ENCODE measurements at places on chromosomes 16 and 17. TPM values are rescaled to one million over a fixed set of nuclear protein-coding genes. Genes with fewer than 3 reads are reported as not detected.

DNA sequence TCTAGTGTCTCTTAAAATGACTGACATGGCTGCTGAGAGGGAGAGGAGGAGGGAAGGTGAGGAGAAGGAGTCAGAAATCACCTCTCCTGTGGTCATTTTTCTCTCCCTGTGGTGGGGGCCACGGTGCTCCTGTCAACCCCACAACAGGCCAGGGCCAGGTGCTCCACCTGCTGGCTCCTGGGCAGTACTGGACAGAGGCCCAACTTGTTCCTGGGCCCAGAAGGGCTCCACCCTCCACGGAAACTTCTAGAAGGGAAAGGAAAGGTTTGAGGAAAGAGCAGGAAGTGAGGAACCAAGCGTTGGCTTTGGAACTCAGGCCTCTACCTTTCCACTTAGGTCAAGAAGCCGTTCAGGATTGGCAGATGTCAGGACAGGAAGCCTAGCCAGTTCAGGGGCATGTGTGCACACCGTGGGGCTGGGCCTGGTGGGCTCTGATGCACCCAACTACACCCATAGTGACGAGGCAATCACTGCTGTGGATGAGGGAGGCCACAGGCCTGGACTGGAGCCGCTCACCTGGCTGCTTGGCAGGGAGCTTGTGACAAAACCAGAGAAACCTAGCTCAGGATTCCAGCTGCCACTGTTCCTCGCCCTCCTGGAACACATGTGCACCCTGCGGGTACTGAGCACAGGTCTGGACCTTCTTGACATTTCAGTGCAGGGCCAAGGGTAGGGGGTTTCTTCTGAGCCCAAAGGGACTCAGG, 36.1 kb downstream of the WNT3 start:
- no peak for DNase-seq

DNA sequence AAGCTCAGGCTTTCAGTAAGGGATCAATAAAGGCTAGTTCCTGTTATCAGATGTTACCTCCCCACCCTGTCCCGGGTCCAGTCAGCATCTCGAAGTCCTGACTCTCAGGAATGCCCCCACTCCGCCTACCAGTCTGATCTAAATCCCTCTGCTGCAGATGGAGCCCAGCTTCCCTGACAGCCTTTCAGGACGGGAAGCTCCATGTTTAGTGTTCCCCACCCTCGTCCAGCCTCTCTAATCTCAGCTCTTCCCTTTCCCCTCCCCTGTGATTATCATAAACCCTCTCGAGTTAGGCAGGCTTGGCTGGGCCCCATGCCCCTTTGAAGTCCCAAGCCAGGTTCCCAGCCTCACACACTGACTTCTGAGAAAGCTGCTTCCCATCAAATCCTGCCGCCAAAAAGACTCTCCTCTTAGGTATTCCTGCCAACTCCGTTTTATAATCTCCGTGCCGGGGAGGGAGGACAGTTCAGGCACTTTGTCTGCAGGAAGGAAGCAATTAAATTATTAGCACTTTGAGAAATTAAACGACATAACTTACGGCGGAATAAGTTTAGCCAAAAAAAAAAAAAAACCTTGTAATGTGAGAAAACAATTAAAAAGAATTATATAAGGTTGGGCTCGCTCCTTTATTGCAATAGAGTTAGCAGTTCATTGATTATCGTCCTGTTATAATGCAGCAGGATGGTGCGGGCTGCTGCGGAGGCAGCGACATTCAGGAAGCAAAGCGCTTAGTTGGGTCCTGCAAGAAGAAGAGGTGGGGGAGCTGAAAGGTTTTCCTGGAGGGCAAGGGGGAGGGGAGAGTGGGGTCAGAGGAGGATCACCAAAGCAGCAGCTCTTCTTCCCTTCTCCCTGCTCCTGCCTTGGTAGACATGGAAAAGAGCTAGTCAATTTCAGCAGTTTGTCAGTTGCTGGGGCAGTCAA, 16.8 kb upstream of the ETV4 start:
- no peak for DNase-seq

GRCh38 chr17:79664930-79665737, 54.3 kb upstream of the RBFOX3 start:
- DNase-seq: peak; percentile 83

DNA sequence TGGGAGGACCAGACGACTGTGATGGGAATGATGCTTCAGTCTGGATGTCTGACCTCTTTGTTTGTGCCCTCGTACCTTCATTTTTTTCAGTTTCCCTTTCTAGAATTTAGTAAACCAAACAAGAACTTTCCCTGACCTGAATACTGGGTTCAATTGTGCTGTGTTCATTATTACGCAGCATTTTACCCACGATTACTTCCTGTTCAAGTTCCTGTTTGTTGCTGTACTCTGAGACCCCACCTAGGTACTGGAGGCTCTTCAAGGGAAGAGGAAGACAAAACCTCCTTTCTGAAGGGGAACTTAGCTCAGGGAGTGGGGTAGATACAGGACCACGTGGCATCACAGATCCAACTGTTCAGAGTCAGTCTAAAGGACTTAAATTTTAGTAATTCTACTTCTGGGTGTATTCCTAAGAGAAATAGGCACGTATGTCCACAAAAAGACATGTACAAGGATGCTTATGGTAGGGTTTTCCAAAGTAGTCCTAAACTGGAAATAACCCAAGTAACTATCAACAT, 9.2 kb upstream of the PRKCB start:
- DNase-seq: no peak

DNA sequence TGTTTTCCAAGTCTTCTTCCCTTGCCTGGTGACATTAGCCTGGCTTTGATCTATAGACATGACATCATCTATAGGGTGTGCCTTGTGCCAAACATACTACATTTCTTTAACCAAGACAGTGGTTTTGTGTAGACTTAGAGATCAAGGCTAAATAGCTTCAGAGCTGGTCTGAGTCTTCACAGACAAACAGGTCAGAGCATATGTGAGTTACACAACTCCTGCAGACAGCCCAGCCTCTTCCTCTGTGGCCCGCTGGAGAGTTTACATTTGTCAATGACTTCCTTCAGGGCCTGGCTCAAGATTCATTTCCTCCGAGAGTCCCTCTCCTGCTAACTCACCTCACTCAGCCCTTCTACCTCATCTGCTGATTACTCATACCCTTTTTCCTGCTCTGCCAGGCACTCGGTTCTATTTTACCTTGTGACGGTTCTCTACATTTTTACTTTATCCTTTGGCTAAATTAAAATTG, 73.1 kb upstream of the TANC2 start:
- DNase-seq: no peak

- DNase-seq: no peak
Observed at GRCh38 chr16:1430214-1430758, 592 bp upstream of the PERCC1 start.

- DNase-seq: no peak
Observed at GRCh38 chr17:66517336-66518009, 215.1 kb downstream of the PRKCA start.

DNA sequence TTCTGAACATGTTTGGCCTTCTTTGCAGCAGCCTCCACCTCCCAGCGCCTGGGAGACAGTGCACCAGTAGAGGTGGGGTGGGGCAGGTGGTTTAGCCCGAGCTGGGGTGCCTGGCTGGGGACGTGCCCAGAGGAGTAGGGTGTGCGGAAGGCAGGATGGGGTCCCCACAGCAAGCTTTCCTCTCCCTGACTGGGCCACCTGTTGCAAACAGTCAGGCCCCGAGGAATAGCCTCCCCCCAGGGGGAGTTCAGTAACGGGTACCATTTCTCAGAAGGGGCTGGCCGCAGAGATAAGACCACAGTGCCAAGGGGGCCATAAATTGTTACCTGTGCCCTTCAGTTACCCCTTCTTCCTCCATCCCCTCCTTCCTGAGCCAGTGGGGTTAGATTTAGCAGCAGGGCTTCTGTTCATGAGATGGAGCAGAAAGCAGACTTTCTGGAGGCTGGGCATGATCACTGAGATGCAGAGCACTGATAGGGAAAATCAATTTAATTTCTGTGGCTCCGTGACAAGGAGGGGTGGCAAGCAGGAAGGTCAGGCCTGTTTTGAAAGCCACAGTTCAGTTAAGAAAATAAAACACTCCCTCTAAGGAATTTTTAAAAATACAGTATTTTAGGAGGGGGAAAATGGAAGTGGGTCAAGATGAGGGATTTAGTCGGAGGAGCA, 181.9 kb downstream of the MSI2 start:
- DNase-seq: no peak

DNA sequence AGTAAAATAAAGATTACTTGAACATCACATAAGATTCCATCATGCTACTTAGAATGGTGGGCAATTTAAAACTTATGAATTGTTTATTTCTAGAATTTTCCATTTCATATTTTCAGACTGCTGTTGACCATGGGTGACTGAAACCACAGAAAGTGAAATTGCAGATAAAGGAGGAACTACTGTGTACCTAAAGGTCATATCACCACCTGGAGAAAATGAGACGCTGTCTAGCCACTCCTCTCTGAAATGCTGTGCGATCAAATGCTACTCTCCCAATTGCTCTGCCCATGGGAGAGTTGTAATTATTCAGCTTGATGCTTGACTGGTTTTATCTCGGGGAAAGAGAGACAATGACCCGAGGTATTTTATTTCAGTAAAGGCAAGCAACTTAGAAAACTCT, 128.9 kb upstream of the ERCC4 start:
- no peak for DNase-seq

- no peak for DNase-seq
Observed at GRCh38 chr16:27193300-27193990, 9.9 kb upstream of the KDM8 start.

- DNase-seq: peak; percentile 88
Observed at GRCh38 chr17:79041723-79042420, 17.9 kb downstream of the C1QTNF1 start.

DNA sequence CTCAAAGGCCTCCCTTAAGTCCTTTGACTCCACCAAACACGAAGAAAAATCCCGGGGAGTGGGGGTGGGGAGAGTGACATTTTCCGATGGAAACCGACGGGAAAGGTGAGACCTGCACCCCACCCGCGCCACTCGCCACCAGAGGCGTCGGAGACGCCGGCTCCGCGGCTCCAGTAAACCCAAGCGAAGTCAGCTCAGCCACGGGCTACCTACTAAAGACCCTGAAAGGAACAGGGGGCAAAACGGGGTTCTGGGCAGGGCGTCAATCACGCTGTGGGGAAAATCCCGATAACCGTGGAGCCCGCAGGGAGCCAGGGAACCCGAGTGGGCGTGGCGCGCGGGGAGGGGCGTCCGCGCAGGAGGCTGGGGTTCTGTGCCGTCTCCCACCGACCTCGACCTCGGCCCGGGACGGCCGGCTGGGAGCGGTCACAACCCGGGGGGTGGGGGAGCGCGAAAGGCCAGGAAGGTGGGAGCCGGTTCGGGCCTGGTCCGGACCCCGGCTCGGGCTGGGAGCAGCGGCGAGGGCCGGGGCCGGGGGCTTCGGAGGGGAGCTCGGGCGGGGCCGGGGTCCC, 565 bp downstream of the WDR45B start:
- no peak for DNase-seq

DNA sequence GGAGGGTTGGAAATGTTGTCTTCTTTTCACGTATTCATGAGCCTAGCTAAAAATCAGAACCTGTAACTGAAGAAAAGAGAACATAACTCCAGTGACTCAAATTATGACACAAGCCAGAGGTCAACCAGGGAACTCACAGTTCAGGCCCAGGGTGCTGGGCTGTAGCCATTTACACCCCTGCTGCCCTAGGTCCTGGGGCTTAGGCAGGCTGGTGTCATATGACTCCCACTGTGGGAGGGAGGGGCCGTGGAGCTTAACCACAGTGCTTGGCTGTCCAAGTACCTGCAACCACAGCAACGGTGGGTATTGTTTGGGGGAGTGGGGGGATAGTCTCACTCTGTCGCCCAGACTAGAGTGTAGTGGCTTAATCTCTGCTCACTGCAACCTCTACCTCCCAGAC, 71.1 kb upstream of the AMZ2 start:
- no peak for DNase-seq

DNA sequence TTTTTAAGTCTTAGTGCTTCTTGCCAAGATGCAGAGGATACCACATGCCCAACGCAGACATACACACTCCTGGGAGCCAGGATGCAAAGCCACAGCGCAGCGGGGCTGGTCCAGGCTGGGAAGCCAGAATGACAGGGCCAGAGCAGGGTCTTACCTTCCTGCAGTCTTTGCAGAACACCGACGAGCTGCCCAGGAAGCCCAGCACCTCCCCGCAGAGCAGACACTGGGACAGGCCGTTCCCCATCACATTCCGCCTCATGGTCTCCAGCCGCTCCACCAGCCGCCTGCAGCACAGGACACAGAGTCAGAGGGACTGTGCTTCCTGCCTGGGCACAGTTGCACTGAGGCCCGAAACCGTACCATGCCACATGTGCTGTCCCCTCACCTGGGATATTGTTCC, 33.3 kb downstream of the RPH3AL start:
- DNase-seq: no peak

DNA sequence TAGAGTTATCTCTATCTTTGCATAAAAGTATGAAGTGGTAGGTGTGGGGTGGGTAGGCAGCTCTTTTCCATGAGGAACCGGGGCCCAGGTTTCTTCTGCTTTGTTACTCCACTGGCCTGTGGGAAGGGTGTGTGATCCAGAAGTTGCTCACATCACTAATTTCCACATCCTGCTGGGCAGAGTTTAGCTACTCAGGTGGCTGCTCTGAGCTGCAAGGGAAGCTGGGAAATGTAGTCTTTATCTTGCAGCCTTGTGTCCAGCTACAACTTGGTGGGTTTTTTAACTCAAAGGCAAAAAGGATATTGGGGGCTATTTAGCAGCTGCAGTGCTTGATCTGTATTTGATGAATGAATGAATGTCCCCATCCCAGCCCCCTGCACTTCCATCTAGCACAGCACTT, 335.3 kb downstream of the SNX29 start:
- no peak for DNase-seq

DNA sequence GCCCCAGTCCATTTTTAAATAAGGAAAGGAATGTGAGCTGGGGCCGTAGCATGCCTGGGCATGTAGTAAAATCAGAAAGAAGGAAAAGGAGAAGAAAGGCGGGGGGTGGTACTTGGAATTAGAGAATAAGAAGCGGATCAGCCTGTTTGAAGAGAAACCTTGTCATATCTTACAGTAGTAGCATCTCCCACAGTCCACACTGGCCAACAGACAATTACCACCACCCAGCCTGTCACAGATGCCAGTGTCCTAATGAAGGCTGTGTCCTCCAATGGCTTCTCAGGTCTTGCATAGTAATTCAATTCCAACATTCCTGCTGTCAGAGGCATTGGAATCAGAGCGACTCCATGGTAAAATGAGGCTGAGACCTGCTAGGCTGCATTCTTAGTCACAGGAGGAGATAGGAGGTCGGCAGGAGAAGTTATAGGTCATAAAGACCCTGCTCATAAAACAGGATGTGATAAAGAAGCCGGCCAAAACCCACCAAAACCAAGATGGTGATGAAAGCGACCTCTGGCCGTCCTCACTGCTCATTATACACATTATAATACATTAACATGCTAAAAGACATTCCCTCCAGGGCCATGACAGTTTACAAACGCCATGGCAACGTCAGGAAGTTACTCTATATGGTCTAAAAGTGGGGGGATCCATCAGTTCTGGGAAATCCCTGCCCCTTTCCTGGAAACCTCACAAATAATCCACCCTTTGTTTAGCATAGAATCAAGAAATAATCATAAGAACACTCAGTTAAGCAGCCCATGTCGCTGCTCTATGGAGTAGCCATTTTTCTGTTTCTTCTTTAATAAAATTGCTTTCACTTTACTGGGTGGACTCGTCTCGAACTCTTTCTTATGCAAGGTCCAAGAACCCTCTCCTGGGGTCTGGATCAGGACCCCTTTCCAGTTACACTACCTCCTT, 9.6 kb upstream of the AKAP10 start:
- no peak for DNase-seq

The STH gene
- total RNA-seq: not detected

The FBXL16 gene
- total RNA-seq: not detected

The SOCS1 gene
- 35.0 TPM for total RNA-seq

The KRT39 gene
- not detected for total RNA-seq

The ODAD4 gene
- 0.48 TPM for total RNA-seq

The NUPR1 gene
- total RNA-seq: 116 TPM

The CD300LB gene
- total RNA-seq: 1.3 TPM

The HOXB5 gene
- 2.0 TPM for total RNA-seq

The HIC1 gene
- 34.4 TPM for total RNA-seq

The TBC1D28 gene
- not detected for total RNA-seq

The FBXW10 gene
- 0.51 TPM for total RNA-seq

Data from mesenteric fat pad (tissue), 1 donor.